GM12892 (cell line): ENCODE measurements at places on chromosomes 4 and X.

DNA sequence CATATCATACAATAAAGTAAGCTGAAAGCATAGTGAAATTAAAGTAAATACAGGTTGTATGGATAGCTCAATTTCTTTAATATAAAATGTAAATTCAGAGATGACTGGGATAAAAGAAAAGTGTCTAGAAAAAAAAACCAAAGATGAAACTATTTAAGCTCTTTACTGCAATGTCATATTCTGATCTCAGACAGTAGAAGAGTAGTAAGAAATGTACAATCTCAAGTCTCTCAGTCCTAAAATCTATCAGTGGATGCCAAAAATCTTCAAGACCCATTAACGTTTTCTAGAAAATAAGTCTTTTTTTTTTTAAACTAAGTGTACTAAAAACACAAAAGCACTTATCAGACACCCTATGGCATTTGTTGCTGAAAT is 13.8 kb downstream of the MGARP start:
- DNase-seq, result no peak

DNA sequence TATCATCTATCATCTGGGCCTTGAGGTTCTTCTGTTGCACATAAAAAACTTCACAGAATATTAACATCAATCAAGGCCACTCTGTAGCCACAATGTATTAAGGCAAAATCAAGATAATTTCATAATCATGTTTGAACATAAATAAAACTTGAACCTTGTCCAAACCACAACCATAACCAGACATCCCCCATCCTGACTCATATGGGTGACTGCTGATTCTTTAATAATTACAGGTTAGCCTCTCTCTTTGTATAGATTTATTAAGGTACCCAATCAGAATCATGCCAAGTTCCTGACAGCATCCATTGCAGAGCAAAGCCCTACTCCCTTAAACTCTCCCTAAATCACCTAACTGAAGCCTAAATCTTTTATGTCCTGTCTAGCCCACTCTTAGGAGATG is 16.7 kb upstream of the AREG start:
- DNase-seq, result no peak

DNA sequence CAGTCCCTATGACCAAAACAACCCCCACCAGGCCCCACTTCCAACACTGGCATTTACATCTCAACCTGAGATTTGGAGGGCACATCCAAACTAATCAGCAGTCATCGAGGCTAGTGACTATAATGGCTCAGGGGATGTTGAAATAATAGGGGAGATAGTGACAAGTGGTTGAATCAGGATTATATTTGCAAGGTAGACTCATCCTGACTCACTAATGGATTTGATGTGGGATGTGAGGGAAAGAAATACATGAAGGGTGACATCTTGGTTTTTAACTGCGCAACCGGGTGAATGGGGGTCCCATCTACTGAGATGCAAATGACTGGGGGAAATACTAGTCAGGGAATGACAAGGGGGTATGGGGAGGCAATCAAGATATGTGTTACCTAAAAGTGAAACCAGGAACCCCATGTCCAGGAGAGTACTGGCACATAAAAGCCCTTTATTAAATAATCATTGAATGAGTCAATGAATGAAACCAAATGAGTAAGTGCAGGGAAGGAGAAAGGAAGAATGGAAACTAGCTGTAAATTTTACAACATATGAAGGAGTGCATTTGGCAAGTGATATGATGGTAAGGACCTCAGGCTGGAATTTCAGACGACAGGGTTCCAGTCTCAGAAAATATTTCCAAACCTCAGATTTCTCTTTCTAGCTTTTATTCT is 78.3 kb downstream of the PARM1 start:
- DNase-seq, result no peak

GRCh38 chr4:161097821-161098220 is 1066.0 kb downstream of the FSTL5 start:
- no peak for DNase-seq
